NCI-H187 treated with DMSO at 0.1 percent for 48 hours (cell line): ENCODE measurements at places on chromosomes 5 and 9.
A peak's percentile ranks its signal among the peaks of the same experiment; 100 is the strongest.

DNA sequence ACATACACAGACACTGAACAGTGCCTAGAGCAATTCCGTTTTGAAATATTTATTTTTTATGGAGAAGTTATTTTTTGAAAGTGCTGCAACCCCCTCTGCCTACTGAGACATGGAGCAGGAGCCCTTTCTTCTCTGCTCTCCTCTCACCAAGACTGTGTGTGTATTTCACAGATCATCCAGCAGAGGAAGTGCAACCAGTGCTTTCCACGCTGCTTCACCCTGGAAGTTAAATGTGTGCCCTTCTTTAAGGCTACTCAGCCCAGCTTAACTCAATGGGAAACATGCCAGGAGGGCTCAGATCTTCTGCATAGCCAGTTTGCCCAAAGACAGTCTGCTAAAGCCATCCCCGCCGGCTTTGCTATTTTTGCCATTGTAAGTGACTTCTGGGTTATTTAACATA lies 606.3 kb downstream of the TLE1 start:
- DNase-seq, result no peak

- no peak for DNase-seq
Measured at GRCh38 chr9:2907411-2907810, 63.5 kb upstream of the PUM3 start.

- no peak for DNase-seq
Measured at GRCh38 chr9:86405926-86406325, 51.7 kb upstream of the TUT7 start.

DNA sequence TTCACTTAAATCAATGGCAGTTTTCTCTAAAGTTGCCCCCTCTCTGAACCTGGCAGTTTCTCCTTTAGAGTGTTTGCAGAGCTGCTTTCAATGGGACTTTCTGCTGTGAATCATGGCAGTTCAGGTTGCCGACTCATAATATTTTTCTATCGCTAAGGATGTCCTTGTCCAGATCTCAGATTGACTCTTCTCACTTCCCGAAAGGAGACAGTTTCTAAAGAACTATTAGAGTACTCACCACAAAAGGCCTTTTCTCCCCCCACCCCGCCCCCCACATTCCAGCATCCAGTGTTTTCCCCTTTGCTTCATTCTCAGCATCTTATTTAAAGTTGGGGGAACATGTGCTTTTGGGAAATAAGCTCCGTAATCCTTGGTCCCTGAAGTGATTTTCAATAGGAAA lies 443.5 kb upstream of the KLF4 start:
- DNase-seq, result no peak

DNA sequence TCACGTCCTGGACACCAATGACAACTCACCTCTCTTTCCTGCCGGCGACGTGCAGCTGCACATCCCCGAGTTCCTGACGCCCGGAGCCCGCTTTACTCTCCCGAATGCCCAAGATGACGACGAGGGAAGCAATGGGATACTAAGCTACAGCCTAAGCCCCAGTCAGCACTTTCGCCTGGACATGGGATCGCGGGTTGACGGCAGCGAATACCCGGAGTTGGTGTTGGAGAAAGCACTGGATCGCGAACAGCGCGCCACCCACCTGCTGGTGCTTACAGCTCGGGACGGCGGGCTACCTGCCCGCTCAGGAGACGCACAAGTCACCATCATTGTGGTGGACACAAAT lies 1.1 kb downstream of the PCDHAC1 start:
- no peak for DNase-seq

- no peak for DNase-seq
Measured at GRCh38 chr5:178668579-178668978, 41.7 kb upstream of the CLK4 start.

DNA sequence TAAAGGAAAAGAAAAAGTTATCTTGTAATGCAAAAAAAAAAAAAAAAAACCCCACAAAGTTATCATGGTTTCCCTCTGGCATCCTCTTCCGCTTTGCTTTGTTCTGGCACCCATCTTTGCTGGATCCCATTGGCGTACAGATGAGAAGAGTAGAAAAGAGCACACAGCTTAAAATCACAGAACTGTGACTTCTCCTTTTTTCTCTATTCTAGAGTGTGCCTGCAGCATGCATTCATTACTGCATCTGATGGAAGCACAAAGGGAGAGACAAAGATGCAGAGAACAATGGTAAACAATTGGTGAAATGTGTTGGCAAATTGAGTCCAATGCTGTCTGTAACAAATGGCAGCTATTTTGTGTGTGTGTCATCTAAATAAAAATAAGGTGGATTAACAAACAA lies 440.8 kb upstream of the PIK3R1 start:
- no peak for DNase-seq

DNA sequence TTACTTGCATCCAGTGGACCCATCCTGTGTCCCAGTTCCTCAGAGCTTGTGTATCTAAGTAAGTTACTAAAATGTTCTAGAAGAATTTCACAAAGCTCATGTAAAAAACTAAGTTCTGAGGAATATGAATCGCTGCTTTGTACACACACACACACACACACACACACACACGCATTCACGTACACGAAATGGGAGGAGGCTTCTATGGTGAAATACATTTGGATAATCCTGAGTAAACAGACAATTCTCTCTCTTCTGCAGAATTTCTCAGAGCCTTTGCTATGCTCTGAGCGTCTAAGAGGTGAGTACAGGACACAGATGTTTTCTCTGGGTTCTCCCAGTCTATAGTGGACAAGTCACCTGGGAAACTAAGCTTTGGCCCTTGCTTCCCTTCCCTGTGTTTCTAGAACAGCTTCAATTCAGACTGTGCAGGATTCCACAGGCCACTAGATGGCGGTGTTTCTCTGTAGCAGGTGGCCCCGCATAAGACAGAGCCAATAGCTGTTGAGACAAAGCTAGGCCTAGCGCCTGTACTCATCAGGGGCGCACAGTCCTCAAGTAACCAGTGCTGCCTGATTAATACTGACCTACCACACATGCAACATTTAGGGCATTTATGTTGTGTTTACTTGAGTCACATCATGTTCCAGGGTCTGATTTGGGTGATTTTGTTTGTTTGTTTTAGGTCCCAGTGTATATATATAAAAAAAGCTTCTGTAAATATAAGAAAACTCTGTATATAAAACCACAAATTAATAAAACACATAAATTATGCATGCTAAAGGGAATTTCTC lies 114.8 kb downstream of the LIFR start:
- peak; percentile 86 for DNase-seq

DNA sequence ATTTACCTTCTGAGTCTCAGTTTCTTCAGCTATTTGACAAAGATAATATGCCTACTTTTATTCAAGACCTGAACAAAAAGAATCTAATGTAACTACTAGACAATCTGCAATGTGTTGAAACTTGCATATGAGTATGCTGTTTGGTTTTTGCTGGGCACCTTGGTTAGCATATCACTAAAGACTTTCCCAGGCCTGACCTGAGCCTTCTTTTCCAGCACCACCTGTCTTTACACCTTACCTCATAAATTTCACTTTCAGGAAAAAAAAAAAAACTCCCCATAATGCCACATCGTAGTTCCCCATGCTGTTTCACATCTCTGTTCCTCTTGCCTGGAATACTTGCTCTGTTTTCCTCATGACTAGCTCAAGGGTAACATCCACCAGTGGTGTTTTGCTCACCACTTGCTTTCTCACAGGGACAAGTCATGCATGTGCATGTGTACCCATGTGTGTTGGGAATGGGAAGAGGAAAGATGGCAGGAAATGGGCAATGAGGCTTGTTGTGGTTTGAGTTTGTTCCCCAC lies 45.6 kb upstream of the TLE4 start:
- no peak for DNase-seq

DNA sequence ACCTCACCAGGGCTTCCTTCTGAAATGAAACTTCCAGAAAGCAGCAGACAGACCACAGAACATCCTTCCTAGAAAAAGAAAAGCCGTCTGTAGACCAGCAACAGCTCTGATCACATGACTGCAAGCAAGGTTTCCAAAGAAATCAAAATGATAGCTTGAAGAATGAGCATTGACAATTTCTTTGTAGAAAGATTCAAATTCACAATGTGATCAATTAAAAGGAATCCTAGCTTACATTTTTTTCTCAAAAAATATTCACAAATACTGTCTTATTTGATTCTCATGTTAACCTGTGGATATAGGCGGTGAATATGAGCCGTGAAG lies 144.9 kb downstream of the MTX3 start:
- no peak for DNase-seq

DNA sequence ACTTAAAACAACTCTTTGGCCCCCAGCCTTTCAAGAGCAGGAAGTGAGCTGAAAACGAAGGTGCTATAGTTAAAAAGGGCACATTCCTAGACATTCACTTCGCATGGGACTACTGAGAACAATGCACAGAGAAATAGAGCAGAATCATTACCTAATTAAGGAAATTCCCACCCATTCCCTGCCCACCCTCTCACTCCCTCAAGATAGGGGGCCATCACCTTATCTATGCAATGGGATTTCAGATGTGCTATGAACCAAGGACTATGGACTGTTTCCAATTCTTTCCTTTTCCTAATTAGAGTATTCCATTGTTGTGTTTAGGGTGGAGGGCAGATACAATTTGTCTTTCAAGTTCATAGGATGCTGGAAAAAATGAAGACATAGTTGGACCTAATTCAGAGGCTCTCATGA lies 476.8 kb downstream of the CETN3 start:
- DNase-seq, result no peak

GRCh38 chr9:128626181-128626580 lies 30.5 kb downstream of the DYNC2I2 start:
- DNase-seq, result no peak

DNA sequence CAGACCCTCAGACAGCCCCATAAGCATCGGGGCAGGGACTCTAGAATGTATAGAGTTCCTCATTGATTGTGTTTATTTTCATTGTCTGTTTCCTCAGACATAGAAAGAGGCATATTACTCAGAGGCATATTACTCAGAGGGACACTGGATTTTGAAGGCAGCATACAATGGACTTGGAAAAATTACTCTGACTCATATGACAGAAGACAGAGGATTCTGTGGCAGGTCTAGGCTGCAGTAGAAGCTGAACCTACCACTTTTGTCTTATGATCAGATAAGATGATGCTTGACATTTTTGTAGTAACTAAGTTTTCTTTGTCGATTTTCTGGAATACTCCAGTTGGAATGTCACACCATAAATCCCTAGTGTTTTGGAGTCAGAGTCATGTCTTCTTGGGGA lies 105.2 kb downstream of the ST8SIA4 start:
- DNase-seq, result no peak

GRCh38 chr9:2610985-2611384 lies 10.6 kb upstream of the VLDLR start:
- no peak for DNase-seq

DNA sequence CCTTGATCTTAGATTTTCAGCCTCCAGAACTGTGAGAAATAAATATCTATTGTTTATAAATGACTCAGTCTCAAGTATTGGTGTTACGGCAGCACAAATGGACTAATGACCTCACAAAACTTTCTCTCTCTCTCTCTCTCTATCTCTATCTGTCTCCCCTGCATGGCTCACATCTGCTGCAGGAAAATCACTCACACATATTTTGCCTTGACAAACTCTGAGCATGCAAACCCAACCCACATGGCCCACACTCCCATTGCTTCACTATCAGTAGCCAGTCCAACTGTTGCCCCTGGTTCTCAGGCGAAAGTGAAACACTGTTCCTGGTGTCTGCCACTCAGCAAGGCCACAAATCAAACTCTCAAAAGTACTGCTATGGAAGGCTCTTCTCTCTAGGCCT lies 66.4 kb upstream of the PIK3R1 start:
- DNase-seq, result no peak

- DNase-seq, result no peak
Measured at GRCh38 chr5:128669803-128670202, 131.8 kb upstream of the FBN2 start.

DNA sequence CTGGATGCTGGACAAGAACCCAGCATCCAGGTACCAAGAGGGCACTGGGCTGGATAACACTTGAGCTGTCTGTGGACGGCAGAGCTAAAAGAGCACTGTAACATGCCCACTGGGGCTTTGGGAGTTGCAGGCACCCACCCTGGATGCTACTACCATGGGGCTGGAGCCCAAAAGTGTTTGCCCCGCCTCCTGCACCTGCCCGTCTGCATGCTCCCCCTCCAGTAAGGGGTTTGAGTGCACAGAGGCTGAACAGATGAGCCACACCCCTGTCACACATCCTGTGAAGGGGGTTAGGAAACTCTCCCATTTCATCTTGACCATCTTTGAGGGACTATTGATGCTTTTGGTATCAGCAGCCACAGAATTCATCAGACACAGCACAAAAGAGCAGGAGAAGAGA lies 69.0 kb downstream of the LIX1 start:
- DNase-seq, result no peak

GRCh38 chr5:71937921-71938698 lies 169.2 kb upstream of the MAP1B start:
- DNase-seq, result no peak

DNA sequence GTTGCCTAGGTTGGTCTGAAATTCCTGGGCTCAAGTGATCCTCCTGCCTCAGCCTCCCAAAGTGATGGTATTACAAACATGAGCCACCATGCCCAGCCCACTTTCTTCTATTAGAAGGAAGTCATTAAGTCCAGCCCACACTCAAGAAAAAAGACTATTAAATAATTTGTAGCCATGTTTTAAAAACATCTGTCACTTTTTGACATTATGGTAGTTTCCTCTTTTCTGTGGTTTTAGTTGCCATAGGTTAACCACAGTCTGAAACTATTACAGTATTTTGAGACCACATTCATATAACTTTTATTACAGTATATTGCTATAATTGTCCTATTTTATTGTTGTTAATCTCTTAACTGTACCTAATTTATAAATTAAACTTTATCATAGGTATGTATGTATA lies 31.9 kb upstream of the C5orf24 start:
- no peak for DNase-seq
